ENCODE measurements at places on chromosomes 13 and 19.

DNA sequence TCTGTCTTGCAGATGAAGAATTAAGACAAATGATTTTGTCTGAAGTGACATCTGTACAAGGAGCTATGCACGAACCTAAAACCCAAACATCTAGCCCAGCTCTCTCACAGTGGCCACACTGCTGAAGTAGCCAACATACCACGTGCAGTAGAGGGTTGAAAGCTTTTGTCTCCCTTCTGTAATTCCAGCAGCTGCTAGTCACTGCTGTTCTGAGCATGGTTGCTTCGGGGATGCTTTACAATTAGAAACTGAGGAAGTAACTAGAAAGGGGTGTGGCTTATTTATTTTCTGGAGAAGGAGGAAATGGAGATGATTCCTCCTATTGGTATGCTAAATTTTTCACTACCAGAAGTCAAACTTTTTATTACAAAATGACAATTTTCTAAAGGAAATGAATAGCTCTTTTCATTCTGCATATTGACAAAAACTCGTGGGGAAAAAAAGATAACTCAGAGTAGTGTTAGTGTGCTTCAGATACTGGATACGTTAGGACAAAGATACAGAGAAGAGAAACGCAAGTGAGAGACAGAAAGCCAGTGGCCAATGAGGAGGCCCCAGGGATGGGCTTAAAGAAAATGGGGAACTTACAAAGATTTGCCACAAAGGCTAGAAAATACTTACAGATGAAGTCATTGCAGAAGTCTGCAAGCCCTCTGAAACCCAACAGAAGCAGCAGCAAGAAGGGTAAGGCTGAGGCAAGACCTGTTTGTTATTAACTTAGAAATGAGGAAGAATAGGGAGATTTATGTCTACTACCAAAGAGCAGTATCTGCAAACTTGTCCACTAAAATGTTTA lies 192.7 kb upstream of the MIR17HG start:
- no peak for DNase-seq

DNA sequence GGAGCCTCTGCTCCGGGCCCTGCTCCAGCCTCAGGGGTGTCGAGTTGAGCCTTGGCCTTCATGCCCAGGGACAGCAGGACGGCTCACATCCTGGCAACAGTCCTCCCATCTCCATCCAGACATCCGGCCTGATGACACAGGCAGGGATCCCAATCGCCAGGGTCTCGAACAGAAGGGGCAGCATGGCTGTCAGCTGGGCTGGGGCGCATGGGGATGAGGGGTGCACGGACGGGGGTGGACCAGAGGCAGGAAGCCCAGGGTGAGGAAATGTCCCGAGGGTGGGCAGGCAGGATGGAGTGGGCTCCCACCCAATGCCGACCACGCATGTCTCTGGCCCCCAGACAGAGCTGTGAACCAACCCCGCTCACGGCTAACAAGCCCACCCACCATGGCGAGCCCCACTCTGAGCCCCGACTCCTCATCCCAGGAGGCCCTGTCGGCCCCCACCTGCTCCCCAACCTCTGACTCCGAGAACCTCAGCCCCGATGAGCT lies 16.2 kb downstream of the EVI5L start:
- no peak for DNase-seq

GRCh38 chr13:101473458-101473857 lies 21.0 kb downstream of the ITGBL1 start:
- no peak for DNase-seq

DNA sequence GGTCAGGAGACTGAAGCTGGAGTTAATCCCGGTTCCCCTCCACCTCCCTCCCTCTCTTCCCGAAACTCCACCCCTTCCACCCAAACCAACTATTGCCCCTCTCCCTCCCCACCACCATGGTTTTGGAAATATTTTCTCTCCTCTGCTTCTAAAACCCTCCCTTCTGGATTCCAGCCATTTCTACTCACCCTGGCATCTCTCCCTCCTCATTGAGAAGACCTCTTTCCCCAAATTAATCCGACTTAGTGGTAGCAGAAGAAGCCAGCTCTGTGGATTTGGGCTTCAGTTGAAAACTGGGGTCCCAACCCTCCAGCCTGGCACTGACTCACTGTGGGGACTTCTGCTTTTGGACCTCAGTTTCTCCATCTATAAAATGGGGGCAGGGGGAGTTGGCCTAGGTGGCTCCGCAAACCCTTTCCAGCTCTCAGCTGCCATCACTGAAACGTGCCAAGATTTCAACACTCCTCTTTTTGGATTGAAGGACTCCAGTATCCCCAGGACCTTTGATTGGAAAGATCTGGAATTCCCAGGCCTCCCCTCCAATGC lies 1.6 kb downstream of the GPR4 start:
- DNase-seq = no peak

GRCh38 chr19:7618348-7618747 lies 11.0 kb downstream of the XAB2 start:
- no peak for DNase-seq

- no peak for DNase-seq
Observed at GRCh38 chr19:9308091-9308770, 1.4 kb downstream of the ZNF699 start.

DNA sequence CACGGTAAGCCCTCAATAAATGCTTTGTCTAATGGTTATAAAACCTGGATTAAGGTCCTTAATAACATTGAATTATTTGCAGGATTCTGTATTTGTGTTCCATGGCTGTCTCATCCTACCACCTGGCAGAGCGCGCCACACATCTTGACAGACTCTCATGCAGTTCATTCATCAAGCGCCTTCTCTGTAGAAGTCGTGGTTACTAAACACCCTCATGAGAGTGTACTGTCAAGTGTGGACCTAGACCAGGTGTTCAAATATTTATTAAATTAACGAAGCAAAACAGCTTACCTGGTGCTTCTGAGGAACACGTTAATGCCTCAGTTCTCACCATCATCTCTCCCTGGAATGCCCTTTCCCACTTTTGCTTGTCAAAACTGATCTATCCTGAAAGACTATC lies 13.1 kb upstream of the FBXL3 start:
- DNase-seq = no peak

DNA sequence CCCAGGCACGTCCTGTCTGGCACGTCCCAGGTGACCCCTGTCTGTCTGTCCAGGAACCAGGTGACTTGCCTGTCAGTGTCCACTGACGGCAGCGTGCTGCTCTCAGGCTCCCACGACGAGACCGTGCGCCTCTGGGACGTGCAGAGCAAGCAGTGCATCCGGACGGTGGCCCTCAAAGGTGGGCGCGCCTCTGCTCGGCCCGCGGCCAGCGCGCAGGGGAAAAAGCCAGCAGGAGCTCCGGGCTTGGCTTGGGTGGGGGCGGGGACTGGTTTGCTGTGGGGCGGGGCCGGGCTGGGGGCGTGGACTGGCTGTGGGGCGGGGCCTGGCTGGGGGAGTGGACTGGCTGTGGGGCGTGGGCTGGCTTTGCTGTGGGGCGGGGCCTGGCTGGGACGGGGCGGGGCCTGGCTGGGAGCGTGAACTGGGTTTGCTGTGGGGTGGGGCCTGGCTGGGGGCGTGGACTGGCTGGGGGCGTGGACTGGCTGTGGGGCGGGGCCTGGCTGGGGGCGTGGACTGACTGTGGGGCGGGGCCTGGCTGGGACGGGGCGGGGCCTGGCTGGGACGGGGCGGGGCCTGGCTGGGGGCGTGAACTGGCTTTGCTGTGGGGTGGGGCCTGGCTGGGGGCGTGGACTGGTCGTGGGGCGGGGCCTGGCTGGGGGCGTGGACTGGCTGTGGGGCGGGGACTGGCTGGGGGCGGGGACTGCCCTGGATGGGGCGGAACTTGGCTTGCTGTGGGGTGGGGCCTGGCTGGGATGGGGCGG lies 7.2 kb downstream of the WDR18 start:
- peak; percentile 52 for DNase-seq

GRCh38 chr19:55858969-55859368 lies 22.6 kb downstream of the NLRP4 start:
- no peak for DNase-seq
